ENCODE measurements at places on chromosomes 6 and 20. TPM values are rescaled to one million over a fixed set of nuclear protein-coding genes. Genes with fewer than 3 reads are reported as not detected.

Gene GRIK2
- 14.6 TPM for polyA plus RNA-seq

Gene CFB
- 4.3 TPM for polyA plus RNA-seq

Gene SYS1
- 36.5 TPM for polyA plus RNA-seq

Gene FRK
- polyA plus RNA-seq, result 4.7 TPM

Gene CCN2
- polyA plus RNA-seq, result 199 TPM

Gene NRSN1
- polyA plus RNA-seq, result 0.44 TPM

Gene CYP24A1
- polyA plus RNA-seq, result 1.4 TPM

Gene HLA-DPA1
- polyA plus RNA-seq, result 21.3 TPM

Gene TSPYL1
- polyA plus RNA-seq, result 95.0 TPM

Gene TMEM14A
- 40.4 TPM for polyA plus RNA-seq

Gene GPLD1
- polyA plus RNA-seq, result 4.9 TPM

Gene CDSN
- polyA plus RNA-seq, result not detected

Gene PACSIN1
- polyA plus RNA-seq, result 0.84 TPM

Gene KHDC1L
- polyA plus RNA-seq, result not detected

Gene HSPA1B
- 178 TPM for polyA plus RNA-seq

Gene TMEM242
- 13.8 TPM for polyA plus RNA-seq

Gene FILIP1
- polyA plus RNA-seq, result 2.2 TPM

Gene ZC2HC1B
- polyA plus RNA-seq, result not detected

Gene OOEP
- 0.16 TPM for polyA plus RNA-seq

Gene MYLK2
- 0.91 TPM for polyA plus RNA-seq

Gene TINAG
- 27.1 TPM for polyA plus RNA-seq

Gene ZBTB12
- 29.6 TPM for polyA plus RNA-seq

Gene ARMH2
- not detected for polyA plus RNA-seq

Gene C20orf144
- polyA plus RNA-seq, result 0.49 TPM

Gene MPIG6B
- 1.5 TPM for polyA plus RNA-seq

Gene C4A
- 13.7 TPM for polyA plus RNA-seq

Gene PHF1
- 74.8 TPM for polyA plus RNA-seq

Data from renal pelvis (tissue), 12 donors.